ENCODE measurements at places on chromosomes 11 and 22.

- DNase-seq, result no peak
Measured at GRCh38 chr11:106413222-106413621, 335.8 kb downstream of the AASDHPPT start.

GRCh38 chr11:131561501-131561900, 191.1 kb downstream of the NTM start:
- no peak for DNase-seq

GRCh38 chr11:8652140-8652539, 30.3 kb downstream of the TRIM66 start:
- DNase-seq, result peak; percentile 84

DNA sequence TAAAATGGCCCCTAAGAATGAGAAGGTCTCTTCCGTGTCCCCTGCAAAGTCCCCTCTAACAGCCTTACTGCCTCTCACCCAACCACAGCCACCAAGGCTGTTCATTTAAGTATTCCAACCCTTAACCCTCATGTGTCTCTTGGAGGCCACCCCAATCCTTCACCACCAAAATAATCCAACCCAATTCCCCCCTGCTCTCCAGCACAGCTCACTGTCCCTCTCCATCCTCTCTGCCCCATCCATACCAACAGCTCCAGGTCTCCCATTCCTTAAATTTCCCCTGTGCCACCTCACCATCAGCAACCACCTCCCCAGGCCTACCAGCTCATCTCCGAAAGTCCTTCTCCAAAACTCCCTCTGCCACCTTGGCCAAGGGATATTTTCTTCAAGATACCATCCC, 1.4 kb downstream of the FAM168A start:
- DNase-seq, result no peak

GRCh38 chr11:34457607-34458006, 18.9 kb downstream of the CAT start:
- DNase-seq, result no peak

DNA sequence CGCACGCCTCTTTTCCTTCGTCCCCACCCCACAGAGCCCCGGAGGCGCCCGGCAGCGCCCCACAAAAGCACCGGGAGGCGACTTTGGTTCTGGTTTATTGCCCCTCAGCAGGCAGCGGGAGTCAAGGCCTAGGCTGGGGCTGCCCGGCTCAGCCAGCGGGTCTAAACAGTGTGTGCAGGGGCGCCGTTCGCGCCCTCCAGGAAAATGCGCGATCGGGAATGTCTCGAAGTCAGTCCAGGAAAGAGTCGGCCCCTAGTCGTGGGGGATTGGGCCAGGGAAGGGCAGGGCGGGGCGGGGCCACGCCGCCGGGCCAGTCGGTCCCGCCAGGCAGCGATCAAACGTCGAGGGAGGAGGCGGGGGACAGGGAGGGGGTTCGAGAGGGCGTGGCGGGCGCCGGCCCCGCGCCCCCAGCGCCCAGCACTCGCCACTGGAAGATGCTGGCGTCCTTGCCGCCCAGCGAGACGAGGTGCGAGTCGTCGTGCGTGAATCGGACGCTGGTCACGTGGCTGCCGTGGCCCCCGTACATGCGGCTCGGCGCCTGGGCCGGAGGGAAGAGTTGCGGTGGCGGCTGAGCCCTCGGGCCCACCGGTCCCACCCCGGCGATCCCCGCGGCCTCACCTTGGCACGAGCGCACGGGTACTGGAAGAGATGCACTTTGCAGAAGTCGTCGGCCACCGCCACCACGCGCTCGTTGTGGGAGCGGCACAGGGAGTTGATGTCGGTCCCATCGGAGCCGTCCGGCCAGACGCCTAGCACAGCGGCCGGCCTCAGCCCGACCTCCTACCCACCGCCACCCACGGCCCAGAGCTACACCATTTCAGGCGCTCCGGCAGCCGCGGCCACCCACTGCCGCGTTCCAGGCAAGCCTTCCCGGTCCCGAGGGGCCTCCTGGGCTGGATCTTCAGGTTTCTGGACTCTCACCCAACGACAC, 741 bp upstream of the MTA2 start:
- peak; percentile 69 for DNase-seq

DNA sequence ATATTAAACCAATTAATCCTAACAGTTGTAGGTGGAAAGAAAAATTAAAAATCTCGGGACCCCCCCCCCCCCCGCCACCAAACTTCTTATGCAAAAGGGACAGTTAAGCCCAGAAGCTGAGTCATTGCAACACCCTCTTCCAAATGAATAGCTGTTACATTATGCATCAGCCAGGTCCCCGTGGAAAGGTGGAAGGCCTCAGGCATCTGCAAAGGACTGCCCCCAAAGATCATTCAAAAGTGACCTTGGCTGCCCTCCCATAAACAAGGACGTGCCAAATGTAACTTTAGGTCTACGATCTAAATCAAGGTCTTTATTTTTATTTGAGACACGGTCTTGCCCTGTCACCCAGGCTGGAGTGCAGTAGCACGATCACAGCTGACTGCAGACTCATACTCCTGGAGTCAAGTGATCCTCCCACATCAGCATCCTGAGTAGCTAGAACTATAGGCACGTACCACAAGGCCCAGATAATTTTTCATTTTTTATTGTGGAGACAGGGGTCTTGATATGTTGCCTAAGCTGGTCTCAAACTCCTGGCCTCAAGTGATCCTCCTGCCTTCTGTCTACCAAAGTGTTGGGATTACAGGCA, 22.8 kb downstream of the SYN3 start:
- DNase-seq, result no peak

GRCh38 chr11:19951558-19952115, 208.6 kb downstream of the DBX1 start:
- peak; percentile 27 for DNase-seq

Measured in fibroblast of gingiva (primary cell).